ENCODE measurements at places on chromosomes 1 and 21. TPM values are rescaled to one million over a fixed set of nuclear protein-coding genes. Genes with fewer than 3 reads are reported as not detected.
A peak's percentile ranks its signal among the peaks of the same experiment; 100 is the strongest.

- DNase-seq = no peak
Measured at GRCh38 chr1:27804791-27805190, 25.8 kb upstream of the PPP1R8 start.

DNA sequence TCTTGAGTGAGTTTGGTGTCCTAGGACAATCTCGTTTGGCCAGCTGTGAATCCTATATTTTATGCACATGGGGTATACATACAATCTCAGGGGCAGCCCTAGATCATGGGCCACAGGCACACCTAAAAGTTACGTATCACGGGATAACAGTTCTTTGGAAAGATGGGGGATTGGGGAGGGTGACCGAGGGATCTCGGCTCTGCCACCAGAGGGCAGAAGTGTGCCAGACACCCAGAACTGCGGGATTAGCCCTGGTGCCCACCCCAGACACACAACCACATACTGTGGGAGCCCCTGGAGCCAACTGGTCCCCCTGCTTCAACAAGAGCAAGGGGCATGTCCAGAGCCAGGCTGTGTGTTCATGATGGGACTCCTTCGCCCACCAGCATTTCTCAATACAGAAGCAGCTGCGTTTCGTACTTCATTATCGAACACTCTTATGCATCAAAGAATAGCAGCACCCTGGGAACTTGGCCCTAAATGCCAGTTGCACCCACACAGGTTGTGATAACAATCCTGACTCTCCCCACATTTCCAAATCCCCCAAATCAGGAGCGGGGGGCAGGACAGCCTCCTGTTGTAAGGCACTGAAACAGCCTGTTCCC is 37.4 kb downstream of the TMCO4 start:
- peak; percentile 22 for DNase-seq

GRCh38 chr1:23555270-23555985 is 3.9 kb downstream of the ID3 start:
- no peak for DNase-seq

DNA sequence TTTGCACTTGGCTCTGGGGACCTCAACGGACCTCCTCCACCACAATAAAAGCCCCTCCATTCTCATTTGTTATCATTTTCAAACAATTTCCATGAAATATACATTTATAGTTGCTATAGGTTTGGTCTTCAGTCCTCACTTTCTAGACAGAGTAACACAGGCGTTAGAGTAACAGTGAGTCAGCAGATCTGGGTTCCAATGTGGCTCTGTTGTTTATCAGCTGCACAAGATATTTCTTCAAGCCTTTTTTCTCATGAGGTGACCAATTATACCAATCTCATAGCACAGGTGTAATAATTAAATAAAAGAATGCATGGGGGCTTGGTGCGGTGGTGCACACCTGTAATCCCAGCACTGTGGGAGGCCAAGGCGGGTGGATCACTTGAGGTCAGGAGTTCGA is 32.8 kb upstream of the PSMB2 start:
- DNase-seq = no peak

HIVEP3 gene
- 1.6 TPM for total RNA-seq

DNA sequence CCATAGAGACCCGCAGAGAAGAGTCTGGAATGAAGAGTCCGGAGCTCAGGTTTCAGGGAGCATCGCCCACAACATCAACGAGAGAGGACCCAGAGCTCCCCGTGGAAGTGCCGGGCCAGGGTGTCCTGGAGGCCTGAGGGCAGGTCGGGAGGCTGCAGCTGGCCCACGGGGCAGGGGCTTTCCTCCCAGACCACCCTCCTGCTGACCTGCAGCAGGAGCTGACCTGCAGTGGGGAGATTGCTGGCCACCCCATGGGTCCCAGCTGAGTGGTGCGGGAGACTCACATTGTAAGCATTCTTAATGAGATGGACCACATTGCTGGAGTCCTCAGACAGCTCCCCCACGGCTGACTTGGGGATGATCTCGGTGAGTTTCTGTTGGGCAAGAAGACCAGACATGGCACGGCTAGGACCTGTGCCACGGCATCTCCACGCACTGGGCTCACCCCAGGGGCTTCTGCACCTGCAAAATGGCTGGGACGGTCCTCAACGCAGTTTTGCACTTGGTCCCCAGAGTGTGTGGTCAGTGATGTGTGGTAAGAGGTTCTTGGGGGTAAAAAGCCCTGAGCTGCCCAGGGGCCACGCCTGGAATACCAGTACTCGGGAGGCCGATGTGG is 21.3 kb upstream of the PTTG1IP start:
- DNase-seq = no peak

EXO1 gene
- total RNA-seq = 16.2 TPM

RGS8 gene
- total RNA-seq = 0.05 TPM

IGFN1 gene
- total RNA-seq = 0.38 TPM

RNASEL gene
- 4.2 TPM for total RNA-seq

PIK3R3 gene
- total RNA-seq = 55.4 TPM

GRCh38 chr1:2466270-2466665 is 9.8 kb upstream of the PLCH2 start:
- no peak for DNase-seq

TSPEAR gene
- not detected for total RNA-seq

DNA sequence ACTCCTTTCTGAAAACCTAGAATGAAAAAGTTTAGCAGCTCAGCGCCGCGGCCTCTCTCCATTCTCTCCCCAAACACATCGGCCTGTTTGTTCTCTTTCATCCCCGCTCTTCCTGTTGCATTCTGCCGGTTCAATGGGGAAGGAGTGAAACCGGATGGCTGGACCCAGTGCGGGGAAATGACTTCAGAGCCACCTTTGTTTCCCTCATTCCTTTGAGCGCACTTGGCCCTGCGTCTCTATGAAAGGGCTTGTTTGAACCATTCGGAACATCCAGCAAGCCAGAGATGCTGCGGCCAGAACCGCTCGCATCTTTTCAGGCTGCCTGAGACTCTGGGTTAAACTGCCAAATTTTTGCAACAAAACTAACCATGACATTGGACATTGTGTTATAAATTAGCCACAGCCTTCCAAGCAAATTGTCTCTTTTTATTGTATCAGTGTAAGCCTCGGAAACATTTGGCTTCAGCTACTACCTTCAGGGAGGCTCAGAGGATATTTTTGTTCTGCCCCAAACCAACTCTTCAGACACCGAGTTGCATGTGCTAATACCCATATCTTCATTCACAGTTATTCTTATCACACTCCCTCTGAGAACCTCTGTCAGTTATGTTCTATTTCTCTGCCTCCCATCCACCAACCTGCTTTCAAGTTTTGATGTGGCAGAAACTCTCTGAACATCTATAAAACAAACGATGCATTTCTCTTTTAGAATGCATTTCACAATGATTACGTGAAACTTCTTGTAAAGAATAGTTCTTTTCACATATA is 5.1 kb upstream of the OLIG1 start:
- DNase-seq = no peak
